Activated T-helper 1 cell treated with Interleukin-2 at 50 U/mL for 16 hours (primary cell): ENCODE measurements at places on chromosomes 1 and 21.

DNA sequence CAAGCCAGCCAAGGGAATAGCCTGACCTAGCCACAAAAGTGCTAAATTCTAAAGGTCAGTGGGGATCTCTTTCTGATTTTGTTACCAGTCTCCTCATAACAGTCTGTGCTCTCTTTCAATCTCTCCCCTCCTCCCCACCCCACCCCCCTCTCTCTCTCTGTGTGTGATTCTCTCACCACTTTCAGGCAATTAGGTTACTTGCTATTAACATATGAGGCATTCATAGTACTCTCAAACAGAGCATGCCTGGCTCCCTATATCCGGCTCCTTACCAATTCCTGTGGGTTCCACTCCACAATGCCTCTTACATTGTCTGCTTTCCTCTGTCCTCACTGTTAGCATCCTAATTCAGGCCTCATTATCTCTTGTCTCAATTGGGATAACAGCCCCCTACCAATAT is 464.3 kb upstream of the DEPDC1 start:
- DNase-seq = no peak

DNA sequence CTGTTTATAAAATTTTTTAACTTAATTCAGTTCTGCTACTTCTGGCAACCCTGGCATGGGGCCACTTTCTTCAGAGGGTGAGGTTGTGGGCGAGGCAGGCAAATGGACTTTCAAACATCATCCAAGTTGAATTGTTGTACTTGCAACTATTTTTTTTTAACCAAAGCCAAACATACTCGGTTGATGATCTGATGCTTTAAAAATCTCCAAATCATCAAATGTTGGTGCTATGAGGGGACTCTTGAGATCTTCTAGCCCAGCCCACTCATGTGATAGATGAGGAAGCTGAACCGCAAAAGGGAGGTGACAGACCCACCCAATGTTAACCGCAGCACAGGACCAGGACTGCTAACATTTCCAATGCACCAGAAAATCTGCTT is 6.7 kb downstream of the SLC1A7 start:
- DNase-seq = no peak

GRCh38 chr1:6753320-6754140 is 31.7 kb upstream of the CAMTA1 start:
- DNase-seq = no peak

- no peak for DNase-seq
These were observed 42.5 kb downstream of the CCN1 start for GRCh38 chr1:85623061-85623471.

GRCh38 chr21:19181604-19182140 is 778.1 kb upstream of the TMPRSS15 start:
- no peak for DNase-seq

DNA sequence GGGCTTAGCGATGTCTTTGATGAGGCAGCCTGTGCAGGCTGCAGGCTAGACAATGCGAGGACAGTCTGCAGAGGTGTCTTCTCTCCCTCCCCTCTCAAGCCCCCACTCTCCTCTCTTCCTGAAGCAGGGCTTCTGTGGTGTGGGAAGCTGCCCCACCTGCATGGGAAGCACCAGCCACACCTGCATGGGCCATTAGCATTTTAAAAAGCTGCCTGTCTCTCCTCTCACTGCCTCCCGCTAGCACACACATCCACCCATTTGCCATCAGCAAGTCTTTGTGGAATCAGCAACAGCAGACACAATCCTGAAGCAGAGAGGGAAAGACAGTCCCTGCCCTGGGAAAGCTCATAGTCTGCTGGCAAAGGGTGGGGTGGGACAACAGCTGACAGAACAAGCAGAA is 53.1 kb downstream of the NAV1 start:
- DNase-seq = no peak

GRCh38 chr1:63848733-63849132 is 74.9 kb downstream of the ROR1 start:
- no peak for DNase-seq

DNA sequence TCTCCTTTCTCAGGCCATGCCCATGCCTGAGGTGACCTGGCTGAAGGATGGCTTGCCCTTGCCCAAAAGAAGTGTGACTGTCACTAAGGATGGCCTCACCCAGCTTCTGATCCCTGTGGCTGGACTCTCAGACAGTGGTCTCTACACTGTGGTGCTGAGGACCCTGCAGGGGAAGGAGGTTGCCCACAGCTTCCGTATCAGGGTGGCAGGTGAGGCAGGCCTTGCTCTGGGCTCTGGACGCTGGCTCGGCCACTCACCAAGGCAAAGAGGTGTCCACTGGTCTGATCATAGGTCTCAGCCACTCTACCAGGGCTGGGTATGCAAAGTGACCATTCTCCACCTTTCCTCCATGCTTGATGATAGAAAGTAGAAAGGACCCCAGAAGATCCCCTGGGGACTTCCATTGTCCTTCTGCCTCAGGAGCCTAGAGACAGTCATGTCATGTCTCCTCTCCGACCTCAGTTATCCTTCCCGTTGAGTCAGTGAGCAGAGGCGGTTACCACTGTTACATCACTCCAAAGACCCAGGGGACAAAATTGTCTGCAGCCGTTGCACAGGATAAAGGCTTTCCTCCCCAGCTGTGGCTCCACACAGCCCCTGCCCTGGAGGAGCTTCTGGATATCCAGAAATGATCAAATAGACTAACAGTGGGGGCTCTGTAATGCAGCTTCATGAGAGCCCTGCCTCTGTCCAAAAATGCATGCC is 34.2 kb downstream of the IGFN1 start:
- DNase-seq = no peak

DNA sequence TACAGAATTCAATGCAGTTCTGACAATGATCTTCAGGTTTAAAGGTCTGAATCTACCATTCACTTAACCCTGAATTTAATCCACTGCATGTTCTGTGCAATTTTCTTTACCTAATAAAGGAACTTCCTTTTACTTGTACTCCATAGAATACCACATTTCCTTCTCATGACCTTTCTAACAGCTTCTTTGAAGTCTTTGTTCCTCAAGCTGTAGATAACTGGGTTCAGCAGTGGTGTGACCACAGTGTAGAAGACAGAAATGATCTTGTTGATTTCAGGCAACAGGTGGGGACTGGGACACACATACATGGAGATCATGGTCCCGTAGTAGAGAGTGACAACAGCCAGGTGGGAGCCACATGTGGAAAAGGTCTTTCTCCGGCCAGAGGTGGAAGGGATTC is 878 bp downstream of the OR11L1 start:
- no peak for DNase-seq
